Naive thymus-derived CD8-positive, alpha-beta T cell (primary cell): ENCODE measurements at places on chromosomes 12 and 14. TPM values are rescaled to one million over a fixed set of nuclear protein-coding genes. Genes with fewer than 3 reads are reported as not detected.

The CD9 gene
- 11.7 TPM for total RNA-seq

The RHNO1 gene
- 27.7 TPM for total RNA-seq

The CCDC85C gene
- 10.1 TPM for total RNA-seq

The RAD51AP1 gene
- total RNA-seq, result 1.6 TPM

The SPRYD3 gene
- total RNA-seq, result 50.0 TPM

The PKP2 gene
- total RNA-seq, result not detected

The HSPA2 gene
- total RNA-seq, result 2.3 TPM

The RFLNA gene
- not detected for total RNA-seq

GRCh38 chr14:24990773-24991172, 59.2 kb downstream of the STXBP6 start:
- DNase-seq, result no peak

- no peak for DNase-seq
These were observed 64.9 kb upstream of the FAM181A start for GRCh38 chr14:93862265-93862664.

- no peak for DNase-seq
These were observed 135.0 kb downstream of the ANO6 start for GRCh38 chr12:45350861-45351260.

GRCh38 chr12:49784756-49785409, 43.3 kb downstream of the NCKAP5L start:
- DNase-seq, result no peak

GRCh38 chr12:76232013-76232412, 116.2 kb downstream of the BBS10 start:
- DNase-seq, result no peak

DNA sequence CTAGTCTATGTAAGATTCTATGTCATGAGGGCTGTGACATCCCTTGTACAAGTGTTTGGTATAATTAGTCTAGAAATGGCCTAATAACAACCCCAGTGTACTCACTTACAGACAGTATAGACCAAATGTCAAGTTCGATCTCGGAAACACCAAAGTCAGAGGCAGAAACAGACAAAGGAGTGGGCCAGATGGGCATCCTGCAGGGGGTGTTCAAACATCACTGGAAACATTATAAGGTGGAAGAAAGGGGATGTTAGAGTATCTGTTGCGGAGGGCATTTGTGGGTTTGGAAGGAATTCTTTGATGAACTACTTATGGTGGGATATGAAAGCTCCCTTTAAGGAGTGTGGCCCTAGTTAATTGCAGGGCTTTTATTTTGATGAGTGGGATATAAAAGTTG, 134.6 kb downstream of the ESR2 start:
- no peak for DNase-seq

DNA sequence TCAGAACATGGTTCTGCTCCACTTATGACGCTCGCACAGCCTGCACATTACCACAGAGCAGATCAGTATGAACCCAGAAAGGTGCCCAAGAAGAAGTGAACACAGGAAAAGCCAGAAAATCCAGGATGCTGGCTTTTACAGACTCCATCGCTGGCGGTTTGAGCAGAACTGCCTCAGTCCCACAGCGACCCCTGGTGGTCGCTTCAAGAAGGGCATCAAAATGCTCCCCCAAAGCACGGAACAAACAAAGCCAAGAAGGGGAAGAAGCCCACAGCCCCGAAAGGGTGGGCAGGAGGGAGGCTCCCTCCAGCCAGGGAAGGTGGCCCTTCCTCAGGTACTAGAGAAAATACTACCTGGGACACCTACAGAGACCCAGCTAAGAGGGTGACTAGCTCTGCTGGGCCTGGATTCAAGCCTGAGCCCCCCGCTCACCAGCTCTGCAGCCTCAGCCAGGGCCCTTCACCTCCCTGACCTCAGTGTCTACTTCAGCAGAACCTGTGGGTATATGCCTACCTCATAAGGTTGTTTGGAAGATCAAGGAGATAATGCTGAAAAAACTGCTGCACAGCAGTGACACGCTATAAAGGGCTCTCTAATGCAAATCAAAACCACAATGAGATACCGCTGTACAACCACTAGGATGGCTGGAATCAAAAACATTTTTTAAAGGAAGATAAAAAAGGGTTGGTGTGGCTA, 98.1 kb downstream of the NCOR2 start:
- no peak for DNase-seq

DNA sequence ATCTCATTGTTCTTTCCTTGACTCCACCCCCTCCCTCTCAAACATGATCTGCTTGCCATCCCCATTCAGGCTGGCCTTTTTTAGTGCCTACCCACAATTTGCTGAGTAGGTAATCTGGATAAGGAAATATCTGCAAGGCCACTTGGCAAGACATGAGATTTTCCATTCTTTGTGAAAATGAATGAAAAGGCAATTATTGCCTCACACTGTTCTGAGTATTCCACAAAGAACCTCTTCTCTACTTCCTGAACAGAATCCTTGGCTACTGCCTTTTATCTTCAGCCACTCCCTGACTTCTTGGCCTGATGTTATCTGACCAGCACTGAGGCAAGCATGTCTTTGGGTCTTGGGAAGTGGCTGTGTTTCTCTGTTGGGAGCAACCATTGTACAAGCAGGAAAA, 263.2 kb upstream of the ATP2B1 start:
- DNase-seq, result no peak

DNA sequence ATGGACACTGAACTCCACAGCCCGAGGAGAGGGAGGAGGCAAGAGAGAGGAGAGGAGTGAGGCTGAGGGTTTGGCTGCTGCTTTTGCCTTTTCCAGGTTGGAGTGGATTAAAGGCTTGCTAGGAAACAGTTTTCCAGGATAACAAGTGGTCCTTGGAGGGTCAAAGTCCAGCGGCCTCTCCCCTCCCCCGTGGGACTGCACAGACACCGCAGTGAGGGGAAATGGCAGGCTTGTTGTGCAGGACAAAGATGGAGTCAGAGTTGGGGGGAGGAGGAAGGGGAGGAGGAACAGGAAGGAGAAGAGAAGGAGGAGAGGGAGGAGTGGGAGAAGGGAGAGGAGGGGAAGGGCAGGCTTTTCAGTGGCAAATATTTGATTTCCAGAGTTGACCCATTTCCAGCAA, 245.5 kb downstream of the RBM19 start:
- no peak for DNase-seq

GRCh38 chr12:104495786-104496185, 39.0 kb downstream of the CHST11 start:
- no peak for DNase-seq

DNA sequence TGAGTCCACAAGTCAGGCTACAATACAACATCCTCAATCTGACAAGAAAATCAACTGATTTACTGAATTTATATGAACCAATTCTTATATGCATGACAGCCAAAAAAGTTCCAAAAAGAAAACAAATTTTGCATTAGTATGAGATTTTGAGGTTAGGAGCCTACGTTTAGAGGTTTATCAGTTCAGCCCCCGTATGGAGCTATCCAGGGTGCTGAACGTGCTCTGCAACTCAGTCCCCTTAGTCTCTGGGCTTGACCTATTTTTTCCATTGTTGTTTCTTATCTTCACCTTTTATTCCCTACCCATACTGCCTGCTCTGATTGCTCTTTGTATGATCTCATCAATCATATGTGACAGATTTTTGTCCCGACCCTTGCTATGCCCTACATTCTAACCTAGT, 693.0 kb downstream of the NRXN3 start:
- peak; percentile 1 for DNase-seq

DNA sequence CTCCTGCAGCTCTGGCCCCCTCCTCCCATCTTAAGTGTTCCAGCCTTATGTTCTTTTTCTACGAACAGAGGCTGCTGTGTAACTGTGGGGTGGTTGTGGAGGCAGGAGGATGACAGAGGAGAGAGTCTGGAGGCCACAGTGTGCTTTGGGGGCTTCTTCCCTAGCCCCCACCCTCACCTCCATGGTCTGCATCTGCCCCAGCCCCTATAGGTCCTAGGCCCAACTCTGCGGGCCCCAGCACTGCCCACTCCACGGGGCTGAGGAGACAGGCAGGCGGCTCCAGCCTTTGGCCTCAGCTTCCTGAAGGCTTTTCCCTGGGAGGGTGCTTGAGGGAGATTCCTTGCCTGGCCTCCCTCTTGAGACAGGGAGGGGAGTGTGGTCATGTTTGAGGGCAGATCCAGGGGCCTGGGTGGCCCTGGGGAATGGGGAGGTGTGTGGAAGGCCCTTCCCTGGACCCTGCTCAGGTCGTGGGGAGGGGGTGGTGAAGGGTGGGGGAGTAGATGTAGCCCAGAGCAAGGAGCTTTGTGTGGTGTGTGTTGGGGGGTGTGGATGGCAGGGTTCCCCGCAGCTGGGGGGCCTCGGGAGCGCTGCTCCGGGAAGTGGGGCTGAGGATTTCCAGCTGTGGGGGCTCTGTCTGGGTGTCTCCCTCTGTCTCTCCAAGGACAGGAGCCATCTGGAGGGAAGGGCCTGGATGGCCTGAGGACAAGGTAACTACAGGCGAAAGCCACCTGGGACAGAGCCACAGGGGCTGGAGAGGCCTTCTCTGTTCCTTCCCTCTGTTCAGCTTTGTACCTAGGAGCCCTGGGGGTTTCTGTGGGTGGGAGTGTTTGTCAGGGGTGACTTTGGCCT, 1.1 kb downstream of the SMIM41 start:
- no peak for DNase-seq

GRCh38 chr14:97266653-97267052, 469.5 kb downstream of the VRK1 start:
- no peak for DNase-seq

GRCh38 chr14:96585672-96586013, 83.5 kb downstream of the PAPOLA start:
- no peak for DNase-seq

GRCh38 chr12:58481811-58482210, 438.5 kb downstream of the LRIG3 start:
- no peak for DNase-seq

- no peak for DNase-seq
These were observed 1.3 kb downstream of the R3HDM2 start for GRCh38 chr12:57429473-57430111.

DNA sequence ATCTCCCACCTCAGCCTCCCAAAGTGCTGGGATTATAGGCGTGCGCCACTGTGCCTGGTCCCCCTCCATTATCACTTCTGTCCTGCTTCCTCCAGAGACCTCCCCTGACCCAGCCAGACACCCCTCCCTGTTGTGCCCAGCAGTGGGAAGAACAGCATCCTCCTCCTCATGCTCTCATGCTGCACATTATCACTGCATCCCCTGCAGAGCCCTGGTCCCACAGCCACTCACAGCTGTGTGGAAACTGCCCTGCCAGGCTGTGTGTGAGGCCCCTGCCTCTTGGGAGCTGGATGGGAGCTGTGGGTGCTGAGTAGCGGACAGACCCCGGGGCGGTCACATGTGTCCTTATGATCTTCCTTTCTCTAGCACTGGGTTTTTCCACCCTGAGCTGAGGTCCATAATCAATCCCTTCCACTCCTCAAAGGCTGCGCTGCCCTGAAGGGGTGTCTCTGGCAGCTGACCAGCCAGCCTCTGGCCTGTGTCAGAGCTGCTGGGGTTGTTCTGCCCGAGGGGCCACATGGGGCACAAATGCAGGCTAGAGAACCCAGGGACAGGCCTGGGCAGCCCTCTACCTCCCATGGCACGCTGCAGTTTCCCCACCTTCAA, 9.2 kb downstream of the HIP1R start:
- no peak for DNase-seq

- DNase-seq, result no peak
These were observed 139.0 kb downstream of the SMOC1 start for GRCh38 chr14:70018230-70018629.

DNA sequence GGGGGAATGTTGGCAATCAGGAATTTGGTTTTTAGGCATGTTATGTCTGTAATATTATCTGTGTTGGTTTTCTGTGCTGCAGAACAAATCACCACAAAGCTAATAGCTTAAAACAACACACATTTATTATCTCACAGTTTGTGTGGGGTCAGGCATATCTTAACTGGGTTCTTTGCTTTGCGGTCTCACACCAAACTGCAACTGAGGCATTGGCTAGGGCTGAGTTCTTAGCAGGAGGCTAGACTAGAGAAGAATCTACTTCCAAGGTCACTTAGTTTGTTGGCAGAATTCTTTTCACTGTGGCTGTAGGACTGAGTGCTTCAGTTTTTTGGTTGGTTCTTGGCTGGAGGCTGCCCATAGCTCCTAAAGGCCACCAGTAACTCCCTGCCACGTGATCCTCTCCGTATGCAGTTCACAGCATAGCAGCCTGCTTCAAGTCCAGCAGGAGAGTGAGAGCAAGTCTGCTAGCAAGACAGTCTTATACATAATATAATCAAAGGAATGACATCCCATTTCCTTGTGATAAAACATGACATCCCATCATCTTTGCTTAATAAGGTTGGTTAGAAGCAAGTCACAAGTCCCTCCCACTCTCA, 21.6 kb downstream of the ATF1 start:
- DNase-seq, result no peak

DNA sequence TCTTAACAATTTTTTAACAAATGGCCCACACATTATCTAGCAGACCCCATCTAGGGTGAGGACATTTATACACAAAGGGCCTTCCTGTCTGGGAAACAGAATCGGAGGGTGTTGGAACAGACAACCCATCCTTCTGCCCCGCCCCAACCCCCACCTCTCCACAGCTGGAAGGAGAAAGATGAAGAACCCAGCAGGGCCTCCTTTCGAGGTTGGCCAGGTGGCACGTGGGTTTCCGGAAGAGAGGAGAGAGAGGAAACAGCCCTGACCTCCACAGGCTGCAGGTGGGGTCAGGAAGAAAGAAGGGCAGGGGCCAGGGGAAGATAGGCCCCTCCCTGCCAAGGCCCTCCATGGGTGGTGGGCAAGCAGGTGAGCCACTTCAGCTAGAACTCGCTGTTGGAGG, 57.2 kb downstream of the LRRC74A start:
- DNase-seq, result no peak

- no peak for DNase-seq
These were observed 58.0 kb upstream of the KRAS start for GRCh38 chr12:25308756-25309155.

DNA sequence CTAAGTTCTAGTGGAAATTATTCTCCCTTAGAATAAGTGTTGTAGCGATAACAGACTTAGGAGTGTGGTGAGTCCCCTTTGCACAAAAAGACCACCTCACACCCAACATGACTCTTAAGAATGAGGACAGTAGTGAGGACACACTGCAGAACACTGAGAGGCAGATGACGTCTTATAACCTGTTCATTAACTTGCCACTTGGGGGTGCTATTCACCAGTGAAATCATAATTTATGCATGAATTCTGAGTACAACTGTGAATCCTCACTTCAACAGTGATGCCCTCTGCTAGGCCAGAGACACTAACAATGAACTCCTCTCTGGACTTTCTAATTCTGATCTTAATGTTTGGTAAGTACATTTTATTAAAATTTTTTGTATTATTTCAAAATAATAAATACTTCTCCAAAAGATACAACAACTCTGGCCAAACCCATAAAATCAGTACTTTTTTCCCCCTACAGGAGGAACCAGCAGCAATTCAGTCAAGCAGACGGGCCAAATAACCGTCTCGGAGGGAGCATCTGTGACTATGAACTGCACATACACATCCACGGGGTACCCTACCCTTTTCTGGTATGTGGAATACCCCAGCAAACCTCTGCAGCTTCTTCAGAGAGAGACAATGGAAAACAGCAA, 274.7 kb downstream of the DAD1 start:
- peak; percentile 25 for DNase-seq

DNA sequence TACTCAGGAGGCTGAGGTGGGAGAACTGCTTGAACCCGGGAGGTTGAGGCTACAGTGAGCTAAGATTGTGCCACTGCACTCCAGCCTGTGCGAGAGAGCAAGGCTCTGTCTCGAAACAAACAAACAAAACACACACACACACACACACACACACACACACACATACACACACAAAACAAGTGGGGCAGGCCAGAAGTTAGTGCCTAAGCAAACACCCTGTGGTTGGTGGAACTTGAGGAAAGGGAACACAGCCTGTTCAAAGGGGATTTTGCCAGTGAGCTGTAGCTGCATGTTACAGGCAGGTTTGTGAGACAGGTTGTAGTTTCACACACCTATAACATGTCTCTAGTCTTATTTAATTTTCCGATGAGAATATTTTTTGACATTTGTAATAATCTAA, 175.3 kb upstream of the CLEC14A start:
- DNase-seq, result no peak
